ENCODE measurements at places on chromosomes 11 and 22.

DNA sequence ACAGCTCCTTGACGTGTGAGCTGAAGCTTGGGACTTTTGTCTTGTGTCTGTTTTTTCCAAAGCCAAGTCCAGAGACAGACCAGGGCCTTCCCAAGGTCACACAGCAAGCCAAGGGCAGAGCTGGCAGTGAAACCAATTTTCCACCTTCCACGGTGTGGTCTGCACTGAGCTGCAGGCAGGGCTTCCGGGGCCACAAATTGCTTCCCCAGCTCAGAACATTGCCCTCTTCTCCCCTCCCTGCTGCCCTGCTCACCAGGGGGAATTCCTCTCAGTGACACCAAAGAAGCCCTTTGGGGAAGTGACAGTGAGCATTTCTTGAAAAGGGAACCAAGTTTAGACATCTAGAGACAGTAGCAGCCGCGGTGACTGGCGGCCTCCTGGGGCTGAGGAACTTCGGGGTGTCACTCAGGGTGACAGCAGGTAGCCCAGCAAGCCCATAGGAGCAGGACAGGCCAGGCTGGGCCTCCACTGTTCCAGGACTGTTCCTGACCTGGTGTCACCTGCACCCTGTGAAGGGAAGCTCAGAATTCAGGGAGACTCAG lies 9.2 kb downstream of the FXYD2 start:
- no peak for DNase-seq

DNA sequence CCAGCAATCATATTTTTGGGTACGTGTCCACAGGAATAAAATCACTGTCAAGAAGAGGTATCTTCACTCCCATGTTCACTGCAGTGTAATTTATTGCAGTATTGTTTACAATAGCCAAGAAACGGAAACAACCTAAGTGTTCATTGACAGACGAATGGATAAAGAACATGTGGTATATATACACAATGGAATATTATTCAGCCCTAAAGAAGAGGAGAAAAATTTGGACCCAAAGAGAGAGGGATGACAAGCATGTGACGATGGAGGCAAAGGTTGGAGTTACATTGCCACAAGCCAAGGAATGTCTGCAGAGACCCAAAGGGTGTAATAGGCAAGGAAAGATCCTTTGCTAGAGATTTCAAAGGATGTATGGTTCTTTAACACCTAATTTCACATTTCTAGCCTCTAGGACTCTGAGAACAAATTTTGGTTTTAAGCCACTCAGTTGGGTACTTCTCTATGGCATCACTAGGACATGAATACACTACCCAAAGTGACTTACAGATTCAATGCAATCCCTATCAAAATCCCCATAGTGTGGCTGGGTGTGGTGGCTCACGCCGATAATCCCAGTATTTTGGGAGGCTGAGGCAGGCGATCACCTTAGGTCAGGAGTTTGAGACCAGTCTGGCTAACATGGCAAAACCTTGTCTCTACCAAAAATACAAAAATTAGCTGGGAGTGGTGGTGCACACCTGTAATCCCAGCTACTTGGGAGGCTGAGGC lies 31.1 kb upstream of the TOP3B start:
- DNase-seq, result no peak

DNA sequence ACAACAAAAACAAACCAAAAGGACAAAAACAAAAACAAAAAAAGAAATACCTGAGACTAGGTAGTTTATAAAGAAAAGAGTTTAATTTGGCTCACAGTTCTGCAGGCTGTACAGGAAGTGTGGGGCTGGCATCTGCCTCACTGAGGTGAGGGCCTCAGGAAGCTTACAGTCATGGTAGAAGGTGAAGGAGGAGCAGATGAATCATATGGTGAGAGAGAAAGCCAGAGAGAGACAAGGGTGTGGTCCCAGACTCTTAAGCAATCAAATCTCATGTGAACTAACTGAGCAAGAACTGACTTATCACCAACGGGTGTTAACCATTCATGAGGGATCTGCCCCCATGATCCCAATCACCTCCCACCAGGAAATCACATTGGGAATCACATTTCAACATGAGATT lies 58.8 kb upstream of the ZBED5 start:
- no peak for DNase-seq

DNA sequence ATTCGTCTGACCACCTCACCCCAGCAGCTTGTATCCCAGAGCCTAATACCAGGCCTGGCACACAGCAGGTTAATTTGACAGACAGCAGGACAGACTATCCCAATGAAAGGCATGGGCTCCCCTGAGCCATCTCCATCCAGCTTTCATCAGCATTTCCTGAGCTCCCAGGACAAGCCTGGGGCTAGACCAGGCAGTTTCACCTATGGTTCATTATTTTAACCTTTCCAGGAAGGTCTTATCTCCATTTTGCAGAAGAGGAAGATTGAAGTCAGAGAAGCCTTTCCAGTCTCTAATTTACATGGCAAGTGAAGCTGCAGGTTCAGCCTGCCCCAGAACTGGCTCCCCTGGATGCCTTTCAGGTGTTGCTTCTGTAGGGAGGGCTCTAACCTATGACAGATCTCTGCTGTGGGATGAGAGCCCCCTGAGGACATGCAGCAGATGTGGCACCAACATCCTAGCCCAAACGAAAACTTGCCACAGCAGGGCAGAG lies 17.0 kb downstream of the ARRB1 start:
- DNase-seq, result no peak

DNA sequence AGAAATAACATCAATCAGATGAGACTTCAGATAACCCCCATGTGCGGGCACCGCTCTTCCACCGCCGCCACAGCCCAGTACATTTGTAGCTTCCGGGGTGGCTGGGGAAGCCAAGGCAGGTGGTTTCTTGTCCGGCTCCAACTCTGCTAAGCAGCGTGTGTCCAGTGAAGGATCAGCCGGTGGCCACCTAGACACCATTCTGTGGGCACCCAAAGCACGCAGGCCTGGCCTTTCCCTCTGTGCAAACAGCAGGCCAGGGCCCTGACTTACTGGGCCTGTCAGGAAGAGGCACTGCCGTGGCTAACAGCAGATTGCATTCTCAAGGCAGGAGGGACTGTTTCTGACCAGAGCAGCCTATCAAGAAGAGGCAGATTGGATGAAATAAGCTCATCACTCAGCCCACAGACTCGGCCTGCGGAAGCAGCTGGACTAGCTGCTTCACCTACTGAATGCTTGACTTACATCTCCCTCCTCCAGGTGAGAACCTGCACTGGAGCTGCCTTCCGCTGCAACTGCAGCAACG lies 74.8 kb downstream of the ETS1 start:
- no peak for DNase-seq

GRCh38 chr11:88327061-88327460 lies 10.5 kb downstream of the CTSC start:
- DNase-seq, result no peak

DNA sequence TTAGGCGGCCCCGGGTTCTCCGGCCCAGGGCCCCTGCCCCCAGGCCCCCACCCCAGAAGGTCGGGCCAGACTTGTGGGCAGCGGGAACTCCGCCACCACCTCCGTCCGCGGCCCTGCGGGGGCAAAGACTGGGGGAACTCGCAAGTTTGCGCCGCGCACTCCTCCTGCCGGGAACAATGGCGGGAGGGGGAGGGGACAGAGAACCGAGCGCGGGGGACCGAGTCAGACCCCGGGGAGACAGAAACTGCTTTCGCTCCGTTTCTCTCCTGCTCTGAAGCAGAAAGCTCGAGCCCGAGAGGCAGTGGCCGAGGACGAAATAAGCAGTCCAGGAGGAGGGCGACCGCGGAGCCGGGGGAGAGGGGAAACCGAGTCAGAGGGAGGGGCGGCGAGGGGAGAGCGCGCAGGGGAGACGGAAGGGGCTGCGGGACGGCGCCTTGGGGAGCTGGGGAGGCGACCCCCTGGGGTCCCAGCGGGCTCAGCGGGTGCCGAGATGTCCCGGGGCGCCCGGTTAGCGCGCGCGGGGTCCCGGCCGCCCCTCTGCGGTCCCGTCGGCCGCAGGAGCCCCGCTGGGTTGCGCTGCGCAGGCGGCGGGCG lies 555 bp downstream of the TP53I11 start:
- DNase-seq, result peak; percentile 58

GRCh38 chr11:95924414-95924760 lies 480 bp upstream of the MTMR2 start:
- no peak for DNase-seq

DNA sequence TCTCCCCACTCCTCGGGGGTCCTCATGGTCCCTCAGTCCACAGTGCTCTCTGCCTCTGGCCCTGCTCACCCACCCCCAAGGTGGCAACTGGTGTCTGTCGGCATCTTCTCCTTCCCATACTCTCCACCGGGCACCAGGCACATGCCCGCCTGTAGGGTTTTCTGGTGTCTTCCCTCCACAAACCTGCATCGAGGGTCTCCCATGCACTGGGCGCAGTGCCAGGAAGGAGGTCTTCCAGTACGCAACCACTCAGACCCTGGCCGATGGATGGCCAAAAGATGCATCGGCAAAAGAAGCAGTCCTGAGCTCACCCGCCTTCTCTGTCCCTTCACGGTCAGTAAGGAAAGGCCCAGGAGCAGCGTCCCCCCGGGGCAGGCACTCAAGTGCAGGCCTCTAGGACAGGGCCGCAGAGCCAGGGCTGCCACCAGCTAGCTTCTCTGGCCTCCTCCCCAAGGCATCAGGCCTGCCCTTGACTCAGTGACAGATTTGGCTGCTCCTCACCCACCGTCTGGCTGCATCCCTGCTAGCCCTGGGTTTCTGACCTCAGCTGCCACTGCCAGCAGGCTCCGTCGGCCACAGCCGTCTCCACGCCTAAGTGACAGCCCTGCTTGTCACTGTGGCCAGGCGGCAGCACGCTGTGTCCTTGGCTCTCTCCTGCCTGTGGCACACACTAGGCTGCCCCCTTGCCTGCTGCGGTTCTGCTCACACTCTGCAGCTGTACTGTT lies 32.1 kb upstream of the IGSF9B start:
- DNase-seq, result no peak

DNA sequence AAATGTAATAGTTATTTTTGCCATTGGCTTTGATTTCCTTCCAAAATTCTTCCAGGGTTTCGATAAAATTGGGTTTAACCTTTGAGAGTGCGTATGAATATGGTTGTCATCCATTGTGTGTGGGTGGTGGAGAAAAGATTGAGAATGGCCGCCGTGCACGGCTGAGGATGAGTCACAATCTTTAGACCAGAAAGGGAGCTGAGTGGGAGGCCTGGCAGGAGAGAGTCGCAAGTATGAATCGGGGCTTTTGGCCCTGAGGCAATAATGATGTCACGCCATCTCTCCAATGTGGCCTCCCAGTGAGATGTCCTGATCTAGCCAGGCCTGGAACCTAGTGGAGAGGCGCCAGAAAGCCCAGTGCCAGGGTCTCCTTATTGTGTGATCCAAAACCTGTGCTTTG lies 33.1 kb upstream of the SMPD1 start:
- peak; percentile 55 for DNase-seq

- DNase-seq, result peak; percentile 85
Measured at GRCh38 chr11:64233913-64234586, at the start of gene VEGFB. Gene VEGFB, plus strand, starts transcription at chr11:64234584. Its CDS starts 250 bp downstream, at chr11:64234834.

DNA sequence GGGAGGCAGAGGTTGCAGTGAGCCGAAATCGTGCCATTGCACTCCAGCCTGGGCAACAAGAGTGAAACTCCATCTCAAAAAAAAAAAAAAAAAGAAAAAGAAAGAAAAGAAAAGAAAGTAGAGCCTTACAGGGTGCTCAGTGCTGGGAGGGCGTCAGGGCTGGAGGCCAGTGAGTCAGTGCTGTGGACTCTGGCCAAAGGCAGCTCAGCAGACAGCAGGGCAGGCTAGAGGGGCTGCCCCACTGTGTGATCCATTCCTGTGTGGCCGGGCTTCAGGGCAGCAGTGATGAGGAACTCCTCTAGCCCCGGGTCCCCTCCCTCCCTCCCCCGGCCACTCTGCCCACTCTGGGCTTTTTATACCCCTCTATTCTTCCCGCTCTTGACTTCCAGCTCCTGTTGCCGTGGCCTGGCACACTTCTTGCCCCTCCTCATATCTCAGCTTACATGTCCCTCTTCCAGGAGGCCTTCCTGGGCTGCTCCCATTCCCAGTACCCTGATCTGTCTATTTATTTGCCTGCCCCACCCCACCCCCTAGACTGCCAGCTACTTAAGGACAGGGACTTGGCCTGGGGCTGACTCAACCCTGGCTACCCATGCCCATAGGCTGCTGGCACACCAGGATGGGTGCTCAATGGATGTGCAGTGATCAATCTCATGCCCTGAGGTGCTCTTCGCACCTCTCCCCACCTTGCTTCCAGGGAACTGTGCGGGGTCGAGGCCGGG lies 10.1 kb downstream of the SYT12 start:
- DNase-seq, result peak; percentile 39

- DNase-seq, result no peak
Measured at GRCh38 chr11:19795082-19795481, 82.4 kb downstream of the NAV2 start.

DNA sequence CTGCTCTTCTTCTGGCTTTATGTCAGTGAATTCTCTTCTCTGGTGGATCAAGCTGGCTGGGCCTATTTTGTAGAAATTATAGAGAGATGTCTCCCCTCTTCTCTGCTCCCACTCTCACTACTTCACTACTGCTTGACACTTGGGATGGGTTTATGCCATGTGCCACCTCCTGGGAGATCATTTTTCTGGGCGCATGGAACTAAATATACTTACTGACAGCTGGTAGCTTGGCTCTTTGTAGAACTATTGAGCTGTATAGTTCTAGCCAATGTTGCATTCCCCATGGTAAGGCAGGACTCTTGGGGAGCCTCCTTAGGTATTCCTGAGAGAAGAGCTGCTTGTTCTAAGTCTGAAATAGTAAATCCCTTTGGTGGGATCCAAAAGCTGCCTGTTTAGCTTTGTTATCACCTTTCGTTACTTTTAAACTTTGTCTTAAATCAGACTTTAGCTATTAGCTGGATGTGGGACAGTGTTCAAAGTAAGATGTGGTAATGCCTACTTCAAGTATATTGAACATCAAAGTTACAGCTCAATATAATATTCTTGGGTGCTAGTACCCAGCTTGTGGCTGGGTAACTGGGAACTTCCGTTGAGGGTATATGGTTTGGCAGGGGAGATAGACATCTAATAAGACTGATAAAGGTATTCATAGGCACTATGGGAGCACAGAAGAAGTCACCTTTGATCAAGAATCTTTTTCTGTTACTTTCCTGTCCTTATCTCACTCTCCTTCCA lies 87.5 kb upstream of the RRM1 start:
- no peak for DNase-seq

GRCh38 chr11:120750647-120751549 lies 239.3 kb downstream of the GRIK4 start:
- DNase-seq, result no peak

- no peak for DNase-seq
Measured at GRCh38 chr11:31818874-31819331, 7.8 kb upstream of the PAX6 start.

GRCh38 chr11:43962383-43963278 lies 20.2 kb downstream of the C11orf96 start:
- DNase-seq, result no peak

GRCh38 chr11:134196756-134197155 lies 27.0 kb downstream of the NCAPD3 start:
- no peak for DNase-seq
